Smooth muscle cell of bladder (primary cell): ENCODE measurements at places on chromosomes 11 and 22. TPM values are rescaled to one million over a fixed set of nuclear protein-coding genes. Genes with fewer than 3 reads are reported as not detected.

Gene SLC22A25
- not detected in 2 replicates for total RNA-seq

Gene PRDM10
- total RNA-seq, result 2.4 and 2.9 TPM in 2 replicates

Gene OR51I1
- total RNA-seq, result 0.28 TPM in 1 of 2 replicates, not detected in the other

Gene CCDC81
- 0.55 and 0.85 TPM in 2 replicates for total RNA-seq

Gene ZBTB16
- 0.09 and 0.71 TPM in 2 replicates for total RNA-seq

Gene SIK2
- 9.4 and 9.7 TPM in 2 replicates for total RNA-seq

Gene OVCH2
- total RNA-seq, result not detected in 2 replicates

Gene KRTAP5-8
- total RNA-seq, result not detected in 2 replicates

Gene MUC5B
- not detected in 2 replicates for total RNA-seq

Gene RTL10
- 5.7 and 8.0 TPM in 2 replicates for total RNA-seq

Gene TSPAN32
- total RNA-seq, result under 0.01 TPM in 2 replicates

Gene CDC45
- total RNA-seq, result 1.7 and 3.1 TPM in 2 replicates

Gene MPEG1
- not detected in 2 replicates for total RNA-seq

Gene SELENOO
- 19.9 and 21.4 TPM in 2 replicates for total RNA-seq

Gene NRGN
- 0.14 TPM in 1 of 2 replicates, not detected in the other for total RNA-seq

Gene EMID1
- 0.37 and 1.00 TPM in 2 replicates for total RNA-seq

Gene RPLP2
- 394 and 414 TPM in 2 replicates for total RNA-seq

Gene HARBI1
- 5.0 and 6.6 TPM in 2 replicates for total RNA-seq

Gene TPBGL
- total RNA-seq, result under 0.01 TPM in 1 of 2 replicates, not detected in the other

Gene KIRREL3
- total RNA-seq, result 0.28 and 1.5 TPM in 2 replicates

Gene OR5P2
- not detected in 2 replicates for total RNA-seq

Gene GNAZ
- 3.4 and 3.7 TPM in 2 replicates for total RNA-seq

Gene MAML2
- 7.8 and 8.9 TPM in 2 replicates for total RNA-seq

Gene ELFN2
- total RNA-seq, result 0.28 and 0.37 TPM in 2 replicates
